Activated CD4-positive, alpha-beta memory T cell treated with anti-CD3 and anti-CD28 coated beads, Interleukin-2, amount 10 ng/mL, durations not matched to agents 7 days and 5 days (primary cell): ENCODE measurements at places on chromosomes 7 and 10. TPM values are rescaled to one million over a fixed set of nuclear protein-coding genes. Genes with fewer than 3 reads are reported as not detected.

- DNase-seq: no peak
These were observed 297.9 kb downstream of the DGKB start for GRCh38 chr7:14604606-14605005.

DNA sequence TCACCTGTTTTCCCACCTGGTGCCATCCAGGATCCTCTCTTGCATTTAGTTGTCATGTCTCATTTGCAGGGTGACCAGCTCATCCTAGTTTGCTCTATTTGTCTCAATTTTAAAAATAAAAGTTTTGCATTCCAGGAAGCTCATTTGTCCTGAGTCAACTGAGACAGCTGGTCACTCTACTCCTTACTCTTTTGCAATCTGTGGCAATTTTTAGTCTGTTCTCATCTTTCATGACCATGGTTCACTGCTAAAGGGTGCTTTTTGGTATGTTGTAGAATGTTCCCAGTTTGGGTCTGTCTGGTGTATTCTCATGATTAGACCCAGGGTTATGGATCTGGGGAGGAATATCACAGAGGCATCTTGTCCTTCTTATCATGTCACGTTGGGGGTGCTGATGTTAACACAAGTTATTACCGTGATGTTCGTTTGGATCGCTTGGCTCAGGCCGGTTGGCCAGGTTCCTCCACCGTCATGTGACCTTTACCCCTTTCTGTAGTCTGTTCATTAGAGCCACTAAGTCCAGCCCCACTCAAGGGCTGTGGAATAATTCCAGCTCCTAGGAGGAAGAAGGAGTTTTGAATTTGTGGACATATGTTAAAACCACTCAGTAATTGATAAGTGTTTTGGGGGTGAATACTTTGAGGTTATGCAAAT is 103.3 kb upstream of the IGFBP3 start:
- DNase-seq: no peak

DNA sequence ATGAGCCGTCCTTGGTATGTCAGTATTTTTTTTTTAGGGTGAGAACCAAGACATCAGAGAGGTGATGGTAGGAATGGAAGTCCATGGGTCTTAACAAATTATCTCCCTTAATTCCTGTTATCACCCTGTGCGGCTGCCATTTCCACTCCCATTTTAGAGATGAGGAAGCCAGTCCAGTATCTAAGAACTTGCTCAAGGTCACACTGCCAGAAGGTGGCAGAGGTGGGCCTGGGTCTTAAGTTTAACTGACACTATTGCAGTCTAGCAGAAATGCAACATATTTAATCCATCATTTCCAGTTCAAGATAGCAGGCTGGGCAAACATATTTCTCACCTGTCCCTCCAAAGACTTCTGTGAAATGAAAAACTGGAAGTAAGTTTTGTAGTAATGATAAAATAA is 108.3 kb downstream of the GLI3 start:
- DNase-seq: no peak

GRCh38 chr10:121891103-121891502 is 36.7 kb downstream of the ATE1 start:
- no peak for DNase-seq

- DNase-seq: no peak
These were observed 13.3 kb downstream of the SCRN1 start for GRCh38 chr7:29976266-29976665.

GRCh38 chr7:89312551-89312950 is 517.0 kb upstream of the TEX47 start:
- DNase-seq: no peak

DNA sequence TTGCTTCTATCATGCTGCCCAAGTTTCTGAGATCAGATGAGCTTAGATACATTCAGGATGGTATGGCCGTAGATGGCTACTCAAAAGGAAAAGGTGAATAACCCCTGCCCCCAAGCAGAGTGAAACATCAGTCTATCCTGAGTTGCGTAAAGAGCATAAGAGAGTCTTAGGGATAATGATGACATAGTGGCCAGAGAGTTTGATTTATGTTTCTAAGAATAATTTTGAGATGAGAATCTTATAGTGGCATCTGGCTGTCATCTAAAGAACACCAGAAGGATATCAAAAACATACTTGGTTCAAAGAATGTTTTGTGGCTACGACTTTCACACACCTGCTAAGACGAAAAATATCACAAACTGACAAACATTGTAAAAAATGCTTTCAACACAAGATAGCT is 20.6 kb downstream of the PIK3CG start:
- DNase-seq: no peak

DNA sequence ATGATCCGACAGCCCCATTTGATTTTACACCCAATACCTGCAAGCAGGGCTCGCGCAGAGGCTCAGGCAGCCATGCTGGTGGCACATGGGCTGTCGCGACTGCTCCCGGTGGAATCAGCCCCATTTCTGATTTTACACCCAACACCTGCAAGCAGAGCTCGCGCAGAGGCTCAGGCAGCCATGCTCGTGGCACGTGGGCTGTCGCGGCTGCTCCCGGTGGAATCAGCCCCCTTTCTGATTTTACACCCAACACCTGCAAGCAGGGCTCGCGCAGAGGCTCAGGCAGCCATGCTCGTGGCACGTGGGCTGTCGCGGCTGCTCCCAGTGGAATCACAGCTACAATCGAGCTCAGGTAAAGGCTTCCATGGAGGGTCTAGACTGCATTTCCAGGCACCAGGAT is 244.1 kb downstream of the PTPRN2 start:
- no peak for DNase-seq

- DNase-seq: no peak
These were observed 31.9 kb upstream of the HPS1 start for GRCh38 chr10:98478430-98479222.

GRCh38 chr7:24786306-24786705 is 29.0 kb upstream of the GSDME start:
- no peak for DNase-seq

GRCh38 chr7:129376076-129376777 is 58.0 kb upstream of the STRIP2 start:
- DNase-seq: peak; percentile 60

DNA sequence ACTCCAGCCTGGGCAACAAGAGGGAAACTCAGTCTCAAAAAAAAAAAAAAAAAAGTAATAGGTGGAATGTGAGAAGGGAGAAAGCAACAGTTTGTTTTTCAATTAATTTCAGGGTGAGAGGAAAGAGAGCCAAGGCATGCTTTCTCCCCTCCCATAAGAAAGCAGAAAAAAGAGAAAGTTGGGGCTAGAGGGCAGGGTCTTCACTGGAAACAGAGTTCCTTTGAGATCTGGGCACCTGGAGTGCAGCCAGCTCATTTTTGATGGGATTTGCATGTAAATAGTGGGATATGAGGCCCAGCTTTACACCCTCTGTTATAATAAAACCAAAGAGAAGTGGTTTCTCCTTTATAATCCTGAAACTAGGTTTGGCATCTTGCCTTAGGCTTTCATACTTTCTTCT is 13.8 kb upstream of the STOX1 start:
- DNase-seq: no peak

DNA sequence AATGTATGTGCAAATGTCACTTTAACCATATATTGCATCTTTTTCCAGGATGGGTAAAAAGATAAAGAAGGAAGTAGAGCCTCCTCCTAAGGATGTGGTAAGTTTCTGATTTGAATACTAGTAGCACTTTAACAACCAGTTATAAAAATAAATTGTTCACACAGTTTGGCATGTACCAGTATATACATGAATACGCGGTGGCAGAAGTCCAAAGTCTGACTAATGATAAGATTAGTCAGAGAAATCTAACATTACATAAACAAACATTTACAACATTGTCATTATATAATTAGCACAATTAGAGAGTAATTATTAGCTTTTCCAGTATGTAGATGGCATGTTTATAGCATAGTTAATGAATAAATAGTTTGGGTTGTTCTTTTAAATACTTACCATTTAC is 4.1 kb downstream of the ARMC3 start:
- DNase-seq: no peak

- no peak for DNase-seq
These were observed 4.8 kb downstream of the NHLRC2 start for GRCh38 chr10:113859261-113859660.

DNA sequence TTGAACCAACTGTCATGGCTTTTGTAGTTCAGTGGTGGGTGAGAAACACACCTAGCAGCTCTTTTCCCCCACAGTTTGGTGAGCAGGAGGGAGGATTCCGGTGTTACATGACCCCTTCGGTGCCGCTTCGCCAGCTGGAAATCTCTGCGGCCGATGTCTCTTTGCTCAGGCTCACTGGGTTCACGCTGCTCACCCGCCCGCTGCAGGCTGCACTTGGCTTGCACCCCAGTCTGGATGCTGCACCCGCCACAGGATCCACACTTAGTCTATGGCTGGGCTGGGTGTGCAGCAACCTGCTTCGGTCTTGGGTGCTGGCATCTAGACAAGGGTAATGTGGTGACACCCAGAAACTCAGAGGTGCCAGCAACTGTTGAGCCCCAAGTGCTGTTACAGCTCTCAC is 191.8 kb downstream of the PON1 start:
- DNase-seq: no peak

DNA sequence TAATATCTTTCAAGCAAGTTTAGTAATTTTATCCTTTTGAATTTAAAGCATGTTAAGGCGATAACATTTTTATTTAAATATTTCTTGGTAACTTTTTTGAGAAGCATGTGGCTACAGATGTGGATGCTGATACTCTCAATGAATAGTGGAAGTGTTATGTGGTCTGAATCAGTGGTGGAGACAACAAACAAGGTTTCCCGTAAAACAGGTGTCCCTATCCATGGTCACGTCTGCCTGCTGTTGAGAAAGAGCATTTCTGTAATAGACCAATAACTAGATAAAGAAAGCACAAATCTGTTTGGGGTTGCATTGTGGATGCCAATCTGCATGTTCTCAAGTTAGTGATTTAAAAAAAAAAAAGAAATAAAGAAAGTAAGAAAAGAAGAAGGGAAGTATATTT is 13.9 kb upstream of the MAPK8 start:
- DNase-seq: no peak

DNA sequence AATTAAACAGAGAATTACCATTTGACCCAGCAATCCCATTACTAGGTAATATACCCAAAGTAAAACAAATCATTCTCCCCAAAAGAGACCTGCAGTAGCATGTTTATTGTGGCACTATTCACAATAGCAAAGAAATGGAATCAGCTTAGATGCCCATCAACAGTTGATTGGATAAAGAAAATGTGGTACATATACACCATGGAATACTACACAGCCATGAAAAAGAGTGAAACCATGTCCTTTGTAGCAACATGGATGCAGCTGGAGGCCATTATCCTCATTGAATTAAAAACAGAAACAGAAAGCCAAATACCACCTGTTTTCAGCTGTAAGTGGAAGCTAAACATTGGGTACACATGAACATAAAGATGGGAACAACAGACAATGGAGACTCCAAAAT is 1141.8 kb upstream of the AUTS2 start:
- no peak for DNase-seq

DNA sequence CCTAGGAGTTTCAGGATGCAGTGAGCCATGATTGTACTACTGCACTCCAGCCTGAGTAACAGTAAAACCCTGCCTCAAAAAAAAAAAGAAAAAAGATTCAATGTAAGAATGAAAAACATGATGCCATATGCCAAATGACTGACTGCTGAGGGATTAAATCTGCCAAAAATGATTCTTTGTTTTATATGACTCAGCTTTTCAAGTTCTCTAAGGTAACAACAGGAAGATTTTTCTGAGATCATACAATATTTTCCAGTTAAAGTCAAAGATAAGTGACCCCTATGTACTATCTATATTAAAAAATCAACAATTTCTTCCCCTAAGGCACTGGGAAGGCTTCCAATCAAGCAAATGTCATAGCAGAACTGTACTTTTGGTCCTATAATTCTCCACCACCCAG is 271.2 kb upstream of the IMMP2L start:
- DNase-seq: no peak

- DNase-seq: no peak
These were observed 49.0 kb upstream of the EN2 start for GRCh38 chr7:155408651-155409586.

DNA sequence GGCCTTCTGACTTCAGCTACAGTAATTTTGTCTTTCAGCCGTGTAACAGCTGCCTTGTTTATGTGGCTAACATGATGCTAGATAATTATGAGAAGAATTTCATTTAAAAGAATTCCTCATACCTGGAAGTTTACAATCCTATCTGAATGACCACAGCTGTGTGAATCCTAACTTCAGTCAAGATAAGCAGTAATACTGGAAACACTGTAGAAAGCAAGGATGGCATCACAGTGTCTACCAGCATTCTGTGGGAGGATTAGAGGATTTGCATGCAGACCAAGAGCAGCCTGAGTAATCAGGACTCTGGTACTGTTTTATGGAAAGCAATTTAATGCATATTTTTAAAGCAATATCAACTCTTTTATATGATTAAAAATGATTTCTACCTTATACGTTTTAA is 282.4 kb downstream of the EXOC4 start:
- no peak for DNase-seq

DNA sequence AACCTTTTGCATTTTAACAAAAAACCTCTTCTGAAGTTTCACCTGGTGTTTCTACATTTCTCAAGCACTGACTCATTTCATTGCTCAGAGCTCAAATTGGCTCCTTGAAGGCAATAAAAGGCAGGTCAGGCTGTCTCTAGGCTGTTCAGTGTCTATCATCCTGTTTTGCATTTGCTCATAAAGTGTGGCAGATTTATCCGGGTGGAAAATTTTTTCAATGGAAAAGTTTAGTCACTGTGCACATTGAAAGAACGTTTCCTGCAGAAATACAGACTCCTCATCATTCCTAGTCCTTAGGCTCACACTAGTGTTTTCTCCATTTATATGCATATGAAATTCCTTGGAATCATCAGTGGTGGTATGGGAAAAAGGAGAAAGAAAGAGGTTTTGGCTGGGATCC is 114.2 kb upstream of the DGKB start:
- DNase-seq: no peak

- DNase-seq: no peak
These were observed 258.2 kb downstream of the KIF20B start for GRCh38 chr10:89959433-89960110.

The ELOVL3 gene
- total RNA-seq: not detected

The C7orf33 gene
- not detected for total RNA-seq

The CAMK2B gene
- 0.10 TPM for total RNA-seq

The IGFBP1 gene
- total RNA-seq: not detected

The ZNF488 gene
- 0.10 TPM for total RNA-seq

The CALCR gene
- total RNA-seq: not detected

The SUV39H2 gene
- 25.2 TPM for total RNA-seq

The ENTPD1 gene
- total RNA-seq: 29.7 TPM

The CUEDC2 gene
- 64.5 TPM for total RNA-seq

The TMEM178B gene
- 1.7 TPM for total RNA-seq

The FLNC gene
- not detected for total RNA-seq
